ENCODE measurements at places on chromosomes 1 and 21.

GRCh38 chr1:27622828-27623227 lies 12.2 kb downstream of the FGR start:
- DNase-seq = no peak

DNA sequence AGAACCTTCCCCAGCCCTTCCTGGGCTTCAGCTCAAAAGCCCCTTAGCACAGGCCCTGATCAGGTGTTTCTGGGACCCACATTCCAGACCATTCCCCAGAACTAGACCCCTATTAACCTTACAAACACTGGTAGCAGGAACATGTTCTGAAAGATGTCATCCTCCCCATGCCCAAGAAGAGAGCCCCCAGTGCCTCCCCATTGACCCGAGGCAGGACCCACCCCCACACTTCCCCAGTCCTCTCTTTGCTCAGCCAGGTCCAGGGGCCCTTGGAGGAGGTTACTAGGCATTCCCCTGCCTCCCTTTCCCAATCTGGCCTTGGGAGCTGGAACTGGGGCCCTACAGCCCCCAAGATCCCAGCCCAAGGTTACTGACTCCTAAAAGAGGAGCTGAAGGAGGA lies 38.9 kb upstream of the HMGB4 start:
- no peak for DNase-seq

DNA sequence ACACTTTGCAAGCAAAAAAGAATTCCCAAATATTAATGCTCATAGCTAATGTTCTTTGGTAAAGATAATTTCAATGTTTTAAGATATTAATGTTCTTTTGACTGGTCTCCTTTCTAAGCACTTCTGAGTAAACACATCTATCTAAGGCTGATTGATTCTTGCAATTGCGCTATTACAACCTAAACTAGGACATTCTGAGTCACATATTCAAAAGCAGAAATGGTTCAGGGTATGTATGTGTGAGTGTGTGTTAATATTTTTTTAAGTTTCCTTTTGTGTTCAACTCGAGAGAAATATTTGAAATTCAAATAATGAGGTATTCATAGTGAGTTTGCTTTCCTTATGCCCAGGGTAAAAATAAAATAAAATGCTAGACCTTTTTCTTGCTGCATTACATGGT lies 203.6 kb upstream of the GRIK3 start:
- no peak for DNase-seq

- DNase-seq = no peak
These were observed 30.7 kb upstream of the RNF187 start for GRCh38 chr1:228456252-228457016.

GRCh38 chr1:228150120-228150460 lies 360 bp downstream of the GJC2 start:
- no peak for DNase-seq

DNA sequence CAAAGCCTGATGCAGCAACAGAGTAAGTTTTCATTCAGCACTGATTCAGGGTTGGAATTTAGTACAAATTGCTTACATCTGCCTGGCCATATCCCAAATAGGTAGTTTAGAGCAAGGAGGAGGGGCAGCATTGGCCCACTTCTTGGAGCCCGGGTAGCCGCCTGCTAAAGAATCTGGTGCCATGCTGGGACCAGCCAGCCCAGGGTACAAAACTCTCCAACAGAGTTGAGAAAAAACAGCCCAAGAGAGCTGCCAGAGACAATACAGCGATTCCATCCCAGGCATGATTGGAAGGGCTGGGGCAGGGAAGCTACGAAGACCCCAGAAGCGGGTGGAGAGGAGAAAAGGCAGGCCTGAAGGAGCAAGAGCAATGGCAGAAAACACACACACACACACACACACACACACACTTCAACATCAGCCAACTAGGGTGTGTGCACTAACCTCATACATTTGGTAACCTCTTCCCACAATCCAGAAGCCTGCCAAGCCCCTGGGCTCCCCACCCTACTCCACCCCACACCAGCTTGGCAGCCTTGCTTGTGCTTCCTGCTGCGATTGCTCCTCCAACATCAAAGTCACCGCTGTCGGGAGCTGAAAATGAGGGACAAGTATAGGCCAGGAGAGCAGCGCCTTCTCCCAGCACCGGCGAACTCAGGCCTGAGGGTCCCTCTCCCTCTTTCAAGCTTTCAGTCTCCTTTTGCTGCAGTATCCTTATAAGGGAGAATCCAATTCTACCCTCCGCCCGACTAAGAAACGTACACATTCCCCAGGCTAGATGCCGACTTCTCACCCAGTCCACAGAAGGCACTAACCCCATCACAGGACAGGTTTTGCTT lies 1.2 kb downstream of the PIK3C2B start:
- peak; percentile 63 for DNase-seq

DNA sequence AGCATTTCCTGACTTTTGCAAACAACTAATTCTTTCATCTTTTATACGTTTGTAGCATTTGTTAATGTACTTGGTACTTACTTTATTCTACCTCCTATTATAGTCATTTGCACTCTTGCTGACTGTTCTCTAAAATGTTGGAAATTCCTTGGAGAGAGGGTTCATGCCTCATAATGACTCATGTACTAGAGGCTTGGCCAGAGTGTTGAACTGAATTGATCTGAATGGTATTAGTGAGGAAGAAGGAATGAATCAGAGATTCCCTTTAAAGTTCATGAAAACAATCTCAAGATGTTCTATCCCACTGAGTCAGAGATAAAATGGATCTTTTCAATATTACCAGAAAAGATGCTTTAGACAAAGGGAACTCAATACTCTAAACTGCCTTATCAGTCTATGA lies 383.4 kb downstream of the SEC16B start:
- DNase-seq = peak; percentile 6

- peak; percentile 86 for DNase-seq
These were observed 518.6 kb upstream of the ZP4 start for GRCh38 chr1:238409191-238409850.

DNA sequence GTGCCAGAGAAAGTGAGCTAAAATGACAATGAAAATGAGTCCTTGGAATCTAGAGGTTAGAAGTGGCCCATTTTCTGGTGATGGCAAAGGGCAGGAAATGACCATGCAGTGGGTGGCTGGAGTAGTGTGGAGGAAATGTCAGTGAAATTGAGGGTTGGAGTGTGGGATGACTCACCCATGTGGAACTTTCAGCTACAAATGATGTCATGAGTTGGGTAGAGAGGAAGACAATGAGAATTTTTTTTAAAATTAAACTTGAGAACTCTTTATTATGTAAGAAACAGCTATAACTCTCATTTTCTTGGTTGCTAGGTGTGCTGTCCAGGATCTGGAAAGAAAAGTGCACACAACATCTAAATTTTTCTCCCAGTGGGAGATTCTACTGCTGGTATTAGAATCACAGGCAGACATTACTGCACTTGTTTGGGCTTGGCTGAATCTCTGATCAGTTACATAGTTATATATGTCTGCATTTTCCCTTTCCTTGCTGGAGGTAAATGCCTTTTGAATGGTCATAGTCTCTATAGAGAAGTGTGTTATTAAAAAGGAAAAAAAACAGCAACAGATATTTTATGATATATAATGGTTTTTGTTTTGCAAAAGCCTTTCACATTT lies 56.8 kb upstream of the GNG12 start:
- peak; percentile 86 for DNase-seq

- DNase-seq = no peak
These were observed 121.7 kb downstream of the SIPA1L2 start for GRCh38 chr1:232508130-232508701.

DNA sequence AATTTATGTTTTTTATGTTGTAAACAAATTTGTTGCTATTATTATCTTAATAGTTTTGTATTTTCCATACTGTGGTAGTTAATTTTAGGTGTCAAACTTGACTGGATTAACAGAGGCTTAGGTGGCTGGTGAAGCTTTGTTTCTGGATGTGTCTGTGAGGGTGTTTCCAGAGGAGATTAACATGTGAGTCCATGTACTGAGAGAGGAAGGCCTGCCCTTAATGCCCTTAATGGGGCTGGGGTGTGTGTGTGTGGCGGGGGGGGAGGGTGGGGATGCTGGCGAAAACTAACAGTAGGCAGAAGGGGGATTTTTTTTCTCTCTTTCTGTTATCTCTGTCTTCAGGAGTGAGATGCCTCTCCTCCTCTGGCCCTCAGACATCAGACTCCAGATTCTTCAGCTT lies 1.9 kb downstream of the OR14A16 start:
- no peak for DNase-seq

- no peak for DNase-seq
These were observed 17.0 kb upstream of the PPIE start for GRCh38 chr1:39721664-39722063.

DNA sequence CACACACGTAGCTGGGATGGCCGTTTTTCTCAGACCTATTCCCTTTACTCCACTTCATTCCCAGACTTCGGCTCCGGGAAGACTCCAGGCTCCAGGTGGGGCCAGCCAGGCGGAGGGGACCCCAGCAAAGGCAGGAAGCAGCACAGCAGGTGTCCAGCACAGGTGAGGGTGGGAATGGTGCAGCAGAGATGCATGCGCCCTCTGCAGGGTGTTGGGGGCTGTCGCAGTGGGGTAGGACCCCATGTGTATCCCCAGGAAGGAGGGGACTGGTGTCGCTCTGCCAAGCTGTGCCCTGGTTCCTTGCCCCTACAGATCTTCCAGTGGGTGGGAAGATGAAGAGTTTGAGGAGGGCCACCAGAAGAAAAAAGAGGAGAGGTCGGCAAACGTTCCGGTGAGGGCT lies 5.3 kb downstream of the TTC24 start:
- DNase-seq = no peak

DNA sequence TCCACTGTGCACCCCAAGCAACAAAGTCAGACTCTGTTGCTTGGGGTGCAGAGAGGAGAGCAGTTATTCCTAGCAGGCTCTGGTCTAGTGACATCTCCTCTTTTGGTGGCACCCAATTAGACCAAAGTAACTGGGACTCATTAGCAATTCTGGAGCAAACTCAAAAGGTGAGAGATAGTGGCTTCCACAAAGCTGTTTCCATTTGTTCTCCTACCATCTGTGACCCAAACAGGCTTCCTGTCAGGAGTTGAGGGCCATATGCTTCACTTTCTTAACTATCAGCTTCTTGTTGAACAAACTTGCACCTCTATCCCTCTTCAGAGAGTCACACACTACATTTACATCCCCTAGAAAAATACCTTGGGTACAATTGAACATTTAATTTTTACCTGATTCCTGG lies 1.5 kb upstream of the ATXN7L2 start:
- DNase-seq = no peak

DNA sequence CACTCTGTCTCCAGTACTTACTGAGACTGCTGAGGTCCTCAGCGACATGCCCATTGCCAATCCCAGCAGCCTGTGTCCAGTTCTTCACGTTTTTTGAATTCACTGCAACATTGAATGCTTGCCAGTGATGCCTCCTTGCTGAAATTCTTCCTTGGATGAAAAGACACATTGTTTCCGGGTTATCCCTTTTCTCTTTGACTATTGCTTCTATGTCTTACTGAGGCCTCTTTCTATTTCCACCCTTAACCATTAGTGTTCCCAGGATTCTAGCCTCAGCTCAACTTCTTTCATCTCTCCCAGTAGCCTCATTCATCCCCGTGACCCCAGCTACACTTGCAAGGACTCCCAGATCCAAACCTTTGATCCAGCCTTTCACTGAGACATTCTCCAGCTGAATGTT lies 46.5 kb upstream of the KIF26B start:
- DNase-seq = no peak

- no peak for DNase-seq
These were observed 148.6 kb upstream of the KRTAP19-8 start for GRCh38 chr21:31186916-31187315.

GRCh38 chr1:43935711-43936427 lies 2.3 kb downstream of the ARTN start:
- DNase-seq = no peak

GRCh38 chr1:175708787-175709186 lies 34.6 kb downstream of the TNR start:
- DNase-seq = peak; percentile 4

DNA sequence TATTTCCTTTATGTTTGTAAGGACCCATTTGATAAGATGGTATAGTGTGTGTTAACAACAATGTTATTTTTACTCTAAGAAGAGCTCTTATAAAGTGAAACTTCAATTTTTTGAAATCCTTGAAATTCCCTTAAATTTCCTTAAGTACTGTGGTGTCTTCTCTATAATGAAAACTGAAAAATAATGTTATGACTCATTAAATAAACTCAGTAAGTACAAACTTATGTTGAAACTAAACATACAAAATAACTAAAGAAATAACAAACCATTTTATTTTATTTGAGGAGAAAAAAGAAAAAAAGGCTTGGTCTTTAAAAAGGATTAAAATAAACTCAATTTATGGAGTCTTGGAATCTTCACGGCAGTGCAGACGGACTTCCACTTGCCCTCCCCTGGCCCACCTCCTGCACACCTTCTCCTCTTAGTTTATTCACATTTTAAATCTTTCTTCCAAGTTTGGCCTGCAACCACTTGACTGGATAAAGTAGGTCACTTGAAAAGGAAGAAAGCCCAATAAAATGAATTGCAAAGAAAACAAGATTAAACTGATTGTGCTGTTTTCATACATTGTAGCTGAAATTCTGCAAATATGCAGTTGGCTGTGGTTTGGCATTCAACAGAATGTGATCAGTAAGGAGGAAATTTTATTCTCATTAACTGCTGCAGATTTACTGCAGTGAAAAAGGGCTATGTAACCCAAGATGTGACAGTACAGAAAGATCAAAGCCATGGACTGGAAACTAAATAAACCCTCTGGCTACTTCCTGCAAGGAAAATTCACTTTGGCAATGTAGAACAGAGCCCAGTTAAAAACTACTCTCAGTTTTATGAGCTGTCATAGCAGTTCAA lies 48.5 kb upstream of the SCYL3 start:
- DNase-seq = peak; percentile 33

DNA sequence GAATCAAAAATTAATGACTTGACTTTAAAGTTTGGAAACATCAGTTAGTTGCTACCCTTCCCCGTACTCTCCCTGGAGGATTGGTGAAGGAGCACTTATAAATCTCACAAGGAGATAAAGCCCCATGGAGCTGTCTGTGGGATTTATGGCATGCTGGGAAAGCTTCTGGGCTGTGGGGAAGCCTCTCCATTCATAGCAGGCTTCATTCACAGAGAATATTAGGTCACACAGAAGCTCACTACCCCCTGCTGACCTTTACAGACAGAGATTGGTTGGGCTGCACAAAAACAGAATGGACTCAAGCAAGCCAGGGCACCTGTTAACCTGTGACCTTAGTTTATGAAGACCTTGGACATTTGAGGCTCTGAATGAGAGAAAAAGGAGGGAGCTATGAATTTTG lies 32.1 kb downstream of the RGL1 start:
- DNase-seq = peak; percentile 75

GRCh38 chr1:2479186-2479585 lies 3.1 kb downstream of the PLCH2 start:
- no peak for DNase-seq

DNA sequence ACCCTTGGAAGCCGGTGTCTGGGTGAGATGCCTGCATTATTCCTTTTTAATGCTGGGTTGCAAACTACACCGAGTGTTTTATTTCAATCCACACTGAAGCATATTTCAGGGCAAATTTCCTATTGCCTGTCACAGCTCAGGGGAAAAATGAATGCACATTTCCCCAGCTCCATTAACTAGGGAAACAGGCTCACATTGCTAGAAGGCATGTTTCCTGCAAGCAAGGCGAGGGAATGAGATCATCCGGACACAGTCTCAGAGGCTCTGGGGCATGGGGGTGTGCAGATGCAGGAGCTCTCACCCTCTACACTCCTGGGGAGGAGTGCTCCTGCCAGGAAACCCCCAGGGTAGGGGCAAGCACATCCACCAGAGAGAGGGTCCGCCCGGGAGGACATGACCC lies 24.6 kb downstream of the SYT2 start:
- no peak for DNase-seq
